ENCODE measurements at places on chromosomes 3 and 15.

- DNase-seq, result no peak
Measured at GRCh38 chr3:111542611-111543300, 759 bp downstream of the CD96 start.

DNA sequence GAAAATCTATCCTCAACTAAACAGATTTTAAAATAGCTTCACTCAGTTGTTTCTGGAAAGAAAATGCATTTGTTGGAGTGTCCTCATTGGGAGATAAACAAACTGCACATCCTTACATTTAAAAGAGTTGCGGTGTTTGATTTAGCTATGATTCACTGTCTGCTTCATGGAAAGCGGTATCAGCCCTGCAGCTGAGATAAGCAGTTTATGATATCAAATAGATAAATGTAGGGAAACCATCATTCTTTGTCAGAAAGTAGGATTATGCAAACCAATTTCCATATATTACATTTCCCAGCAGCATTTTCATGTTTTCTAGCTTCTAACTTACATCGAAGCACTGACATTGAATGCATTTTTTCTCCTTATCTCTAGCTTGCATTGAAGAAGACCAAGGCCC is 698.9 kb downstream of the DIPK2A start:
- no peak for DNase-seq

DNA sequence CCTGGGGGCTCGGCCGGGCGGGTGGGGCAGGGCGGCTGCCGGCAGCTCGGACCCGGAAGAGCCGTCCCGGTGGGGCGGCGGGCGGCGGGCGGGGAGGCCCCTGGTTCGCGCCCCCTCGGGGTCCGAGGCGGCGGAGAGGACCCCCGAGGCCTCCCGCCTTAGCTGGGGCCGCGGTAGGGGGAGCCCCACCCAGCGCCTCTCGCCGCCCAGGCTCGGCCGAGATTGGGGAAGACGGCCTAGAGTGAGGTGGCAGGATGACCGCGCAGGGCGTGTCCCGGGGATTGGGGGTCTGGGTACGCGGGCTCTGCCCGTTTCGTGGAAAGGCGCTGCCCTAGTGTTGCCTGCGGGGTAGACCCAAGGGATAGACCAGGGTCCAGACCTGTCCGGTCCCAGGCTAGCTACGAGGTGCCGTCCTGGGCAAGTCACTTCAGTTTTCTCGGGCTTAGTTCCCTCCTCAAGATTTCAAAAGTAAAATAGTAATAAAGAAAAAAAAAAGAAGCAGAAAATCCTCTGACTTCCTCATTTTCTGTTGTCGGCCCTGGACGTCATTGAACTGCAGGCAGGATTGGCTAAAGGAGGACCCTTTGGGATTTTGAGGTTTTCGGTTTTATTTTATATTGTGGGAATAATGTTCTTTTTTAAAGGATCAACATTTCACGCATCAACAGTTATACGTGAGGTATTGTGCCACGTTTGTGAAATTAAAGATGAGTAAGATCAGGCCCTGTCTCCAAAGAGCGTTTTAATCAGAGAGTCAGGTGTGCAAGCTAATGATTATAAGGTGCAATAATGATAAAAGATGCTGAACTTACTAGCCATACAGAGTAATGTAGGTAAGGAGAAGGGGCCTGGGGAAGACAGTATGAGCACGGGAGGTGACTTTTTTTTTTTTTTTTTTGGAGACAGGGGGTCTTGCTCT is 679 bp downstream of the IQGAP1 start:
- DNase-seq, result peak; percentile 51

DNA sequence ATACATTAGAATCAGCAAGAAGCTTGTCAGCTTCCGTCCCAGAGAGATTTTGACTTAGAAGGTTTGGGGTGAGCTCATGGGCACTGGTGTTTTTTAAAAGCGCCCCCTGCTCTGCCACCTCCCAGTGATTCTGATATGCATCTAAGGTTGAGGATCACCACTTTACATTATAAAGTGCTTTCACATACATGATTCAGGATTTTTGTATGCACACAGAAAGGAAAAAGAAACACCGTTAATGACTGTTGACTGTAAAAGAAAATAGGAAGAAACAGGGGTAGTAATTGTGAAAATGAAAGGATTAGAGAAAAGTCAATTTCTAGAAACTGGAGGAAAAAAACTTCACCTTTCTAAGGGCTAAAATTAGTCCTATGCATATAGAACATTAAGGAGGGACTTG is 104.9 kb upstream of the ZBED2 start:
- no peak for DNase-seq

GRCh38 chr3:132730891-132731580 is 8.8 kb upstream of the NPHP3 start:
- peak; percentile 83 for DNase-seq

- no peak for DNase-seq
Measured at GRCh38 chr3:120678984-120679383, 3.1 kb downstream of the HGD start.

GRCh38 chr15:78671626-78672211 is 30.7 kb upstream of the CHRNB4 start:
- no peak for DNase-seq

GRCh38 chr3:117603097-117603496 is 893.5 kb downstream of the TUSC7 start:
- peak; percentile 41 for DNase-seq

GRCh38 chr3:153830552-153830951 is 290.6 kb upstream of the ARHGEF26 start:
- DNase-seq, result no peak

GRCh38 chr15:53880357-53880756 is 97.9 kb upstream of the UNC13C start:
- DNase-seq, result no peak

DNA sequence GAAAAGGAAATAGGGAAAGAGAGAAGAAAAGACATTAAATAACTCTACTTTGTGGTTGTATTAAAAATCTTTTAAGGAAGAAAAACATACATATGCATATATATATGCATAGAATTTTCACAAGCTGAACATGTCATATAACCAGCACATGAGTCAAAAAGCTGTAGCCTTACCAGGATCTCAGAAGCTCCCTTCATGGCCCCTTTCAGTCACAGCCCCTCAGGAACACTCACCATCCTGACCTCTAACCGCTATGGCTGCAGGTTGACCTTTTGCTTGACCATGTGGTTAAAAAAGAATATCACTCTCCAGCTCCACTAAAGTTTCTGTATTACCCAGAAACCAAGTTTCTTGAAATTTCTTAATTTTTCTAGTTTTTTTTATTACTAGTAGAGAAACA is 103.4 kb downstream of the CHST2 start:
- no peak for DNase-seq

DNA sequence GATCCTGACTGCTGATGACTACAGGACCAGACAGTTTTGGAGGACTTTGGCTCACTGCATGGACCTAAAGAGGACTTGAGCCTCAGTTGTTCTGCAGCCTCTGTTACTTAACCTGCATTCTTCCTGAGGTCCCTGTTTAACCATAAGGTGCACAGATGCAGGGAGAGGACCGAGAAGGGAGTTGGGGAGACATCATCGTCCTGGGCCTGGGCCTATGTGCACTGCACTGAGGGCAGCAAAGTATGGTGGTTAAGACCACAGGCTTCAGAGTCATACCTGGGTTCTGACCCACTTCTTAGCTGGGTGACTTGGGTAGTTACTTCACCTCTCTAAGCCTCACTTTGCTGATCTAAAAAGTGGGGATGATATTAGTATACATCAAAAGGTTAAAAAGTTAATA is 21.9 kb downstream of the KY start:
- DNase-seq, result no peak

DNA sequence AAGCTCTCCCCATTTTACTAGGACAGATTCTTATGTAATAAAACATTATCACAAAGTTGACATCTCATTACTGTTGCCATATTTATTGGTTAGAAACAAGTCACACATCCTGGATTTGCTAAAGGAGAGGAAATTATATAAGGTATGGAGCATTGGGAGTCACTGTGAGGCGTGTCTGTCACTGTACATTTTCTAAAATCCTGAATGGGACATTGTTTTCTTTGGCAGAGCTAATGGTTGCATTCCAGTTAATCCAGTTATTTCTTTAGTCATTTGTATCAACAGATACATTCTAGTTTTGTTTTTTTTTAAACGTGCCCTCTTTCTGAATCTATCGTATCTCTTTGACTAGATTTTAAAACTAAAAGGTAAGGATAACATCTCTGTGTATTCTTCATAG is 70.2 kb upstream of the MITF start:
- DNase-seq, result no peak

DNA sequence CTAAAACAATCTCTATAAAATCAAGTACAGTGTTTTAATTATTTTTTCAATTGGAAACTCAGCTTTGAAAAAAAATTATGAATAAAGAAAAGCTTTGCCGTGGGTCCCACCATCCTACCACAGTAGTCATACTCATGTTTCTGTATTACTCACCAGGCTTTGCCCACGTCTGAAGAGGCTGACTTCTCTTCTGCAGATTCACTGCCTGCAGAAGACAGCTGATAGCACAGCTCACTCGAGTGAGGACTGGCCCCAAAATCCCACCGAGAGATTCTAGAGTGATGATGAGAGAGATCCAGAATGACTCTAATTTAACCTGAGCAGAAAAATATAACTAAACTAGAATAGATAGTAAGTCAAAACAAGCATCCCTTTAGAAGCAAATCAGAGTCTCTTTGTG is 11.9 kb downstream of the C2CD4B start:
- DNase-seq, result no peak

All from Ammon's horn (tissue), 1 donor.